ENCODE measurements at places on chromosomes 2 and 18.

GRCh38 chr2:231002641-231003040 lies 6.7 kb downstream of the SPATA3 start:
- DNase-seq = no peak

GRCh38 chr2:199458009-199458805 lies 468 bp upstream of the SATB2 start:
- DNase-seq = no peak

DNA sequence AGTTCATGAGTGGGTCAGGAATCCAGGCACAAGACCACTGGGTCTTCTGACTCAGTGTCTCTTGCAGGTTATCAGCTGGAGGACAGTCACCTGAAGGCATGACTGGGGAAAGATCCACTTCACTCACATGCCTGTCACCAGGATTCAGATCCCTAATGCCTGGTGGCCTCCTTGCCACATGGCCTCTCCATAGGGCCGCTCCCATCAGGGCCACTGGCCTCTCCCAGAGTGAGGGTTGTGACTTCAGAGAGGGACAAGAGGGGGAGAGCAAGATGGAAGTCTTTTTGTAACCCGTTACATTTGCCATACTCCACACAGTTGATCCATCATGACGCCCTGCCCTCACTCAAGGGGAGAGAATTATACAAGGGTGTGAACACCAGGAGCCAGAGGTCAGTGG lies 13.0 kb upstream of the OTOS start:
- DNase-seq = no peak

GRCh38 chr2:11079136-11079824 lies 76.0 kb upstream of the SLC66A3 start:
- no peak for DNase-seq

DNA sequence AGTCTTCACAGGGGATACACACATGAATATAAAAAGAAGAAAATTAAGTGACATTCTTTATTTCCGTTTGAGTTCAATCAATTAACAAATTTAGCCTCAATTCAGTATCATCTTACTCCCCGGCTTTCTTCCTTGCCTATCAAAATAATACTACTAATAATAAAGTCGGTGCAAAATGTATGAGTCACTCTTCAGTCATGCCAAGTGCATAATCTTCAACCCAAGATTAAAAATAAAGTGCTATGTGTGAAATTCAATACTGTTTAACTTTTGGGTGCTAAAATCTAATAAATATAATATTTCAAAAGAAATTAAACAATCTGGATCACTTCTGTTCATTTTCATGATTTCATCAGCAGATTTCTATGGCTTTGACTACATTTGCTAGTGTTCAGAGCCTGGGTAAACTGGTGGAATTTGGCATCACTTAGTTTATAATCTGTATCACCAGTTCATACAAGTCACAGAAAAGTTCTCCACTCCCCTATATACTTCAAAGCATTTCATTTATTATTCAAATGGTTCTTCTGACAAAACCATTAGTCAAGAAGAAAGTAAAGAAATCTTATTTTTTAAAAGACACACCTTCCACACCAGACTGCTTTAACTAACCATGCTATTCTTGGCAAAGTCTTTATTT lies 183.6 kb downstream of the THADA start:
- no peak for DNase-seq

GRCh38 chr2:142218471-142218870 lies 87.7 kb upstream of the LRP1B start:
- no peak for DNase-seq

DNA sequence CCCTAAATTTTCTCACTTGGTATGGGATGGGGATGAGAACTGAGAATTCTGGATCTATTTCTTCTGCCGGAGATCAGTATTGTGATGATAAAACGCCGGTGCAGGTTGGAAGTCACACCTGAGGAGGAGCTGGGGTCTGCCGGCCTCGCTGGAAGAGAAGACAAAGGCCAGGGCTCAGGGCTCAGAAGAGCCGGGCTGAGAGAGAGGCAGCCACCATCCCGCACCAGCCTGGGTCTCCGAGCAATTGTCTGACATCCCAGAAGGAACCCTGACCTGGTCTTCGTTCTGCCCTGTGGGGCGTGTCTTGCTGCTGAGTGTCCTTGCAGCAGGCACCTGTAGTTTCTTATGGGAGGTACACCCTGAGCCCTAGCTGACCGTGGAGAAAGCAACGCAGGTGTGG lies 31.4 kb upstream of the SALL3 start:
- no peak for DNase-seq

DNA sequence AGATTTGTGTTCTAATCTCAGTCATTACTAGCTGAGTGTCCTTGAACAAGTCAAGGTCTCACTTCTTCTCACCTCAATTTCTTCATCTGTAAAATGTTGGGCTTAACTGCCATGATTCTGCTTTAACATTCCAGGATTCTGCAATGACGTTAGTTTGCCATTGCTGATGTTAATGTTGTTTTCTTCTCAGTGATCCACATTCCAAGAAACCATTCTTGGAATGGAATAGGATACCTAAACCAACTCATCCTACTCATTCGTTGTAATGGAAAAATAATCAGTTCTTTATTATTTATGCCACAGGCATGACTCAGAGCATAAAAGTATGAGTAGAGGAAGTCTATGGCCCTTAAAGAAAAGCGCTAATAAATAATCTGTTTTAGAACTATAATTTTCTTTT lies 140.2 kb upstream of the ETAA1 start:
- no peak for DNase-seq

DNA sequence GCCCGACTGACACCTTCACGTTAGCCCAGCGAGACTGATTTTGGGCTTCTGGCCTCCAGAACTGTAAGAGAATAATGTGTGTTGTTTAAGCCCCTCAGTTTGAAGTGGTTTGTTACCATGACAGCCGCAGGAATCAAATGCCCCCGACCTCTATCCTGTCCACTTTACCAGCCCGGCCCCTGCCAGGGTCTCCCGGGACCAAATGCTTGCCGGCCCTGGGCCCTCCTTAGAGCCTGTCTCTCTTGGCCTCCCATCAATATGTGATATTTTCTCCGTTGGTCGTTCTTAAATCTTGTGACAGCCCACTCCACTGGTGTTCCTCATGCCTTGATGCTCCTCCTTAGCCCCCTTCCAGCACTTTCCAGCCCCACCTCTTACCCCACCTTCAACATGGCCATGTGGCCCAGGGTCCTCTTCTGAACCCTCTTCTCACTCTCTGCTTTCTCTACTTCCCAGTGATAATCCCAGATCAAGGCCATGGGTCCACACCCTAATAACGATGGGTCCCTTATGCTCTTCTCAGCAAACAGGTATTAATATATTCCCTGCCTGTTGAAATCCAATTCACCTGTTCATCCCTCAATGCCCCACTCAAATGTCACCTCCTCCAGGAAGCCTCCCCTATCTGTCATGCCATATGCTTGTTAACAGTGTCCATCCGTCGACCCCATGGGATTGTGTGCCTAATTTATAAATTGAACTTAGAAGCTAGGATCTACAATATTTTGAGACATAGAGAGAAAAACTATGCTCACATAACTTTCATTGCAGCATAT lies 192.8 kb downstream of the ZFP36L2 start:
- no peak for DNase-seq

DNA sequence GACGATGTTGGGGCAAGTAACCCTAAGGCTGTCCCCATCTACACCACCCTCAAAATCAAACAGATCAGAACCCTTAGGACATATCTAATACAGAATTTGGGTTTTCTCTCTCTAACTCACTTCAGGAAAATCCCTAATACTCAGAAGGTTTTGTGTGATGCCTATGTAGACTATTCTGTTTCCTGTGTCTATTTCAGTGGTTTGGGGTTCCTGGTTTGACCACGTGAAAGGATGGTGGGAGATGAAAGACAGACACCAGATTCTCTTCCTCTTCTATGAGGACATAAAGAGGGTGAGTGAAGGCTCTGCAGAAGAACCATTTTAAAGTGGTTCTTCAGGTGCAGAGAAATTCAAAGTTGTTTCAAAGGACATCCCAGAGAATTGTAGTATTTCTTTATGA lies 16.3 kb downstream of the SULT1C2 start:
- DNase-seq = no peak

- no peak for DNase-seq
Observed at GRCh38 chr18:74672371-74672770, 74.7 kb downstream of the ZNF407 start.

- DNase-seq = no peak
Observed at GRCh38 chr2:165952085-165952484, 1.5 kb downstream of the TTC21B start.

- no peak for DNase-seq
Observed at GRCh38 chr2:169561364-169561763, 12.3 kb downstream of the FASTKD1 start.

DNA sequence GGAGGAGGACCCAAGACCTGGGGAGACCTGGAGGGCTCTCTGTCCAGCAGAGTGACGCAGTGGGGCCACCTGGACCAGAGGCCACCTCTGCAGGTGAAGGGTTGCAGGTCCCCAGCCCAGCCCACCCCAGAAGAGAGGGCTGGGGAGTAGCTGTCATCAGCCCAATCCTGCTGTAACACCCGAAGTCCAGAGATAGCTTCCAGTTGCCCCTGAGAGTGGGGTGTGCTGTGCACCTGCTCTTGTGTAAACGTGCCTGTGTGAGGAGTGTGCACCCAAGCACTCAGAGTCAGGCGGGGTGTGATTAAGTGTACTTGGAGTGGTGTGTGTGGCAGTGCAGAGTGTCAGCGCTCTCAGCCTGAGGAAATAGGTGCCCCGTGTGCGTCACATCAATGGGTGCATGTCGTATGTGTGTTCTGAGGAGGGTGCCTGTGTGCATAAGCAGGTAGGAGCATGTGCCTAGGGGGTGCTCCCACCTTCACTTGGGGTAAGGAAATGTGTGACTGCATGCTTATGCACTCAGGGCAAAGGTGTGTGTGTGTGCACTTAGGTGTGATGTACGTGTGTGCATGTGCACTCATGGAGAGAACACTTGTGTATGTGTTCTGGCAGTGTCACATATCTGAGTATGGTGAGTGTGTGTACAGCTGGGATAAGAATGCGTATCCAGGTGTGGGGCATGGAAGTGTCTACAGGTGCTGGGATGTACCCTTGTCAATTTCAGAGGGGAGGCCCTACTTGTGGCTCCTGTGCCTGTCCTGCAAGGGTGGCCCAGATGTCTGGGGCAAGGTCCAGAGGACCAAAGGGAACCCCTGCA lies 672 bp downstream of the ATP6V1B1 start:
- no peak for DNase-seq

GRCh38 chr2:241295326-241296095 lies 20.0 kb downstream of the HDLBP start:
- DNase-seq = no peak

DNA sequence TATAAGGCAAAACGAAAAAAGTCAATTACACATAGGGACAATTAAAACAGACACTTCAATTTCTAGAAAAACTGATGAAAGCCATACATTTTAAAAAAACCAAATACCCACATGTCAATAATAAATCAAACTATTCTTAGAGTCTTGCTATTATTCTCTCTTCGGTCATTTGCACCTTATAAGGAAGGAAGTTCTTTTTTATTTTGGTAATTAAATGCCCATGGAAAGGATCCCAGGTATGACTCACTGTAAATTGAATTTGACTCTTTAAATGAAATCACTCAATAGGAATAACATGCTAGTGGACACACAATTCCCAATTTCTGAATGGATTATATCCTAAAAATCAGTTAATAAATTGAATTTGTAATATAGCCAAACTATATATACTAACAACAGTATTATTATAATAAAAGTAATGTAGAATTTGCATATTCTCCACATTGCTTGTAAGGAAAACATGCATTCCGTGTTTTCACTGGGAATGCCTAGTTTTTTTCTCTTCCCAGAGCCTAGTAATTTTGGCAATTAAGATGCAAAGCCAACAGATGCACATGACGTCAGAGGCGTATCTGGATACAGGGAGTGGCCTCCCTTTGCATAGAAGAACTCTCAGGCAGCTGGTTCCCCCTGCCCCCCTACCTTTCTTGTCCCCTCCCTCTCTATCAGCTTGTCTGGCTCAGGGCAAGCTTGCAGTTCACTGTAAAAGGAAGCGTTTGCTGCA lies 153.5 kb upstream of the PGAP1 start:
- DNase-seq = no peak

DNA sequence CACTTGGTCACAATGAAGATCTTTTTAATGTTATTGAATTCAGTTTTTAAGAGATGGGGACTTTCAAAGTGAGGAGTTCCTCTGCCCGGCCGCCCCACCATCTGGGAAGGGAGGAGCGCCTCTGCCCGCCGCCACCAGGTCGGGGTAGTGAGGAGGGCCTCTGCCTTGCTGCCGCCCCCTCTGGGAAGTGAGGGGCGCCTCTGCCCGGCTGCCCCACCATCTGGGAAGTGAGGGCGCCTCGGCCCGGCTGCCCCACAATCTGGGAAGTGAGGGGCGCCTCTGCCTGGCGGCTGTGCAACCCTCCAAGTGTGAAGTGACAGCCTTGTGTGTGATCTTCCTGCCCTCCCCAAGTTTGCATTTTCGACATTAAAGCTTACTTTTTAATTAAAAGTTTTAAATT lies 899.3 kb downstream of the TRIB2 start:
- no peak for DNase-seq

DNA sequence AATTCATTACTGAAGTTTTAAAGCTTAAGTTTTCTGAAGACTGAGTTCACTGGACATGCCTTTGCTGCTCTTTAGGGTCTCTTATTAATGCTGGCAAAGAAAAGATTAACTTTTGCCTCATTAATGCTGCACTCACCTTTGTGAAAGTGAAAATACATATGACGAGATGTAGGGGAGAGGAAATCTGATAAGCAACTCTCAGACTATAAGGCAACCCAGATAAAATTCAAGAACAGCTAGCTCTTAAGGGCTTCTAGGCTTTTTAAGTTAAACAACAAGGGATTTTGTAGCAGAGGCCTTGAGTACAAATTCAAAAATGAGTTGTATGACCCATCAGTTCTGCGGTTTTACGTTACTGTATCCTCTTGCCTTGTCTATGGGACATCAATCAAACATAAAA lies 143.7 kb downstream of the USP34 start:
- DNase-seq = no peak

DNA sequence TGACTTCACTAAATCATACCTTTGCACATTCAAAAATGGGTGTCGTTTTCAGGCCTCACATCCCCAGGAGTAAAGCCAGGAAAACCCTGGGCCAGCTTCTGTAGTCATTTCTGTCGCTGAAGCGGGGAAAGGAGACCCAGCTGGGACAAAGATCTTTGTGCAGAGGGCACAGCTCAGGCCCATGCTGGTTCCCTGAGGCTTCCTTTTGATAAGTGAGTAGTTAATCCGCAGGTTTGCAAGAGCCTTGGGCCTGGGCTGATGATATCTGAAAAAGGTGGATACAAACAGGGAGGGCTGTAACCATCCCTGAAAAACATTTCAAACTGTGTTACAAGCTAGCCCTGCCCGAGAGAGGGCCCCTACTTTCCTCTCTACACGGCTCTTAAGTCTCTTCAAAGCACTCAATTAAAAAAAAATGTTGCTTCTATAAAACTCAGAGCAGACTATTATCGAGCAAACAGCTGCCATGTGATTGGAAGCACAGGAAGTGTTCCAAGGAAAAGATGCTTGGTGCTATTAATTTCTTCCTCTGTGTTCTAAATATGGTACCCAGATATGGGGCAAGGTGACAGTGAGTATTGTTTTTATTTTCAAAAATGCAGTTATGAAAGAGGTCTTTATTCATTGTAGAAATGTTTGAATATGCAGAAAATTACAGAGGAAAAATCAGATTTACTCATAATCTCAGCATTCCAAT lies 117.2 kb downstream of the LNPK start:
- DNase-seq = no peak

- DNase-seq = no peak
Observed at GRCh38 chr2:148021059-148021861, at the start of gene MBD5. Gene MBD5, plus strand, starts transcription at chr2:148021091.
